ENCODE measurements at places on chromosomes 13 and 19.

- DNase-seq = no peak
These were observed 1.5 kb downstream of the ERF start for GRCh38 chr19:42253245-42254088.

- no peak for DNase-seq
These were observed 71.8 kb downstream of the CAB39L start for GRCh38 chr13:49371943-49372613.

- no peak for DNase-seq
These were observed 15.7 kb downstream of the TYK2 start for GRCh38 chr19:10364644-10365043.

DNA sequence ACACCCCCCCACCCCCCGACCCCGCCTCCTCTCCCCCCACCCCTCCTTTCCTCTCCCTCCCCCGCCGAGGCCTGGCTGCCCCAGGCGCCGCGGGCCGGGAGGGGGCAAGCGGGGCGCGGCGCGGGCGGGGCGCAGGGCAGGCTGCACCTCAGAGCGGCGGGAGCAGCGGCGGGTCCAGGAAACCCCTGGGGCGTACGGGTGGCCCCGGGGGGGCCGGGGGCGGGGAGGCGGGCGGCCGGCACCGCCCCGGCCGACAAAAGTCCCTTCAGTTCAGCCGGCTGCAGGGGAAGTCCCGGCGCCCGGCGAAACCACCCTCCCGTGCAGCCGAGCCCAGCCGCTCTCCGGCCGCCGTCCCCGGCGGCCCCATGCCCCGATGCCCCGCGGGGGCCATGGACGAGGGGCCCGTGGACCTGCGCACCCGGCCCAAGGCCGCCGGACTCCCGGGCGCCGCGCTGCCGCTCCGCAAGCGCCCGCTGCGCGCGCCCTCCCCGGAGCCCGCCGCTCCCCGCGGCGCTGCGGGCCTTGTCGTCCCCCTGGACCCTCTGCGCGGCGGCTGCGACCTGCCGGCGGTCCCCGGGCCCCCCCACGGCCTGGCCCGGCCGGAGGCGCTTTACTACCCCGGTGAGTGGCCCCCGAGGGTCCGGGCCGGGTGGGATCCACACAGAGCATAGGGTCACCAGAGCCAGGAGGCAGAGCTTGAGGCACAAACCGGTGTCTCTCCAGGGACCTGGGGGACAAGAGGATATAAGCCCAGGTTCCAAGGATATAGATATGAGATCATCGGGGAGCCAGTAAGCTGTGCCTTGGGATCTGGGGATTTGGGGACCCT is at the start of gene BCL3:
BCL3 (plus strand) TSS at position 283 of the 829 bp plus-strand sequence; CDS start at position 366, 83 bp downstream.
- no peak for DNase-seq

DNA sequence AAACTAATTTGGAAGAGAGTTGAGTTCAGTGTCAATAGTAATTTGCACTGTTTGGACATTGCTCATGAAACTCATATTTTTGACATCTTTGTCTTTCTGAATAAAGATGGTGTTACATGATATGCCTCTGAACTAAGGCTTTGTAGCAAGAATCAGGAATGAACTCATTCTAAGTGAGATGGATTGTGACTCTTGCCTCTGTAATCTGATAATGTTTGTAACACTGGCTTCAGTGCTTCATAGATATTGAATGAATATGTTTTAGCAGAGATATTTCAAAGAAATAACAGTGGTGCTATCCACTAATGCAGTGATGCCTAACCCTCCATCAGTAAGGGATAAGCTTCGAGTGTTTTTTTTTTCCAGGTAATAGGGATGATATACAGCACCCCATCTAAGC is 32.9 kb downstream of the TEX26 start:
- no peak for DNase-seq

- DNase-seq = no peak
These were observed 45.5 kb downstream of the SAE1 start for GRCh38 chr19:47176071-47176626.

DNA sequence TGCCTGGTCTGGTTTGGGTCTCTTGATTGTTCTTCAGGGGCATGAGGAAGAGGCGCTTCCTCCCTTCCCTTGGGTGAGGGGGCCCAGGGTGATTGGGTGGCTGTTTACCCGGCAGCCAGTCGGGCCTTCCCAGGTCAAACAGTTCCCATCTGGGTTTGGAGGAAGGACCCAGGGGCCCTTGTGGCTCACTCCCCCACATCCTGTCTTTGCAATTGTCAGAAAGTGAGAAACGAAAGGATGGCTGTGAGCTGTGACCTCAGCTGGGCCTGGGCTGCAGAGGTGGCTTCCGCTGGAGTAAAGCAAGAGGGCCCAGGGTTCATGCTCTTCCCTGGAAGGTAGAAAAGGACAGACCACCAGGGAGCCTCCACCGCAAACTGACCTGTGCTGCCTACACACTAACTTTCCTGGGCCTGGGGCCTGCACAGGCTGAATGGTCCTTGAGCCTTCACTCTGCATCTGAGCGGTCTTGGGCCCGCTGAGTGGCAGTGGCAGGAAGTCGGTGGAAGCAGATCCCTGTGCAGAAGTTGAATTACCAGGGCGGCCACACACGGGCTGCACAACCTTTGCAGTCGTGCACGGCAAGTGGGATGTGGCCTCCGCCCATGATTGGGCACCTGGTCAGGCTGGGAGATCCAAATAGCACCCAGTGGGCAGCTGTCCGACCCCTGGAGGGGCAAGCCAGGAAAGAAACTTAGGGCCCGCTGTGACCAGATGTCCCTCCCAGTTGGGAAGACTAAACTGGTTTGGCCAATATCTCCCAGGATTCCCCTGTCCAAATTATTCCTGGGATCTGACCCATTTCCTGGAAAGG is 5.3 kb upstream of the CD79A start:
- no peak for DNase-seq

DNA sequence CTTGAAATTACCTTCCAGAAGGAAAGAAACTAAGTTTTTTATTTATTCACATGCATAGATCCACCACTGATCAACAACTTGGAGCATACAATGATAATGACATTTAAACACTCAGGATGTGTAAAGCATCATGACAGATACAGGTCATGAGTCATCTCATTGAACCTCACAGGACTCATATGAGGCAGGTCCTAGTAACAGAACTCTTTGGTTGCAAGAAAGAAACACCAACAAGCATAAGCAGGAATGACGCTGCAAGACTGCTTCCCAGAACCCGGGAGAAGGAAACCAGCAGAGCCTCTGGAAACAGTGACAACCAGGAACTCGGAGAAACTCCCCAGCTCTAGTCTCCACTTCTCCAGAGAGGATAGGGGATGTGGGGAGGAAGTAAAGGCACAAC is 60.8 kb upstream of the IPO5 start:
- DNase-seq = no peak

GRCh38 chr19:16920816-16921529 is 32.2 kb downstream of the F2RL3 start:
- no peak for DNase-seq

DNA sequence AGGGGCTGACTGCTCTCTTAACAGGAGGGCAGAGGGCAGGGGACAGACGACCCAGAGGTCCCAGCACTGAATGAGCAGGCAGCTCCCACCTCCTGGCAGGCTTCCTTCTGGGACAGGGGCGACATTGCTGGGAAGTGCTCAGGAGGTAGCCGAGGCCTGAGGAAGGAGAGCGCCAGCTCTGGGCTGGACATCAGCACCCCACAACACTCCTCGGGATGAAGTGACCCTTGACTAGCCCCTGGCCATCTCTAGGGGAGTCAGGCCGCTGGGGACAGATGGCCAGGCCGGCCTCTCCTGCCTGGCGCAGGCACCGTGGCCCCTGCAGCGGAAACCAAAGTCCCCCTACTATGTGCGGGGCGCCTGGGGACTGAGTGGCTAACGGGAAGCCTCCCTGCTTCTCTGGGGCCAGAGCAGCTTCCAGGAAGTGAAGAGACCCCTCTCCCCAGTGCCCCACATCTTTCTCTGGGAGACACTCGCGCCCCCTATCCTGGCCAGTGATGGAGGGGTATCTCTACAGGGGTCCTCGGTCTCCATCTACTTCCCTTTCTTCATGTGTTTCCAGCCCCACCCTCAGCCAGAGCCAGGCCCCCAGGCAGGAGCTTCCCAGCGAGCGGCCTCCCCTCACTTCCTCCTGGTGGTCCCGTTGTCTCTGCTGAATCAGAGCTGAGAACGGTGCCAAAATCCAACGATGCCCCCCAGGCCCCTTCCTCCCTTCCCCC is 10.1 kb downstream of the PRR36 start:
- DNase-seq = no peak

- DNase-seq = no peak
These were observed 30.1 kb downstream of the EPS15L1 start for GRCh38 chr19:16441661-16442162.

DNA sequence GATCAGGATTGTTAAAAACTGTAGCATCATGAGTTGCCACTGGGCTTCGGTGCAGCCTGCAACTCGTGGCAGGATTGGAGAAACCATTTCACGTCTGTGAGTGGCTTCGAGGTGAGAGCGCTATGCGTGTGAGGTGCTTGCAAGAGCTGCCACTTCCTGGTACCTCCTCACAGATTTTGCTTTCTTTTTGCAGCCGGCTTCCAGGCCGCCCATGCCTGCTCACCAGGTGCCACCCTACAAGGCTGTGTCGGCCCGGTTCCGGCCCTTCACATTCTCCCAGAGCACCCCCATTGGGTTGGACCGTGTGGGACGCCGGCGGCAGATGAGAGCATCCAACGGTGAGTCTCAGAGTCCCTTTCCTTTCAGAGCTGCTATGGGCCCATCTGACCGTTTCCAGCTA is 57.9 kb upstream of the C1QTNF9 start:
- DNase-seq = no peak

DNA sequence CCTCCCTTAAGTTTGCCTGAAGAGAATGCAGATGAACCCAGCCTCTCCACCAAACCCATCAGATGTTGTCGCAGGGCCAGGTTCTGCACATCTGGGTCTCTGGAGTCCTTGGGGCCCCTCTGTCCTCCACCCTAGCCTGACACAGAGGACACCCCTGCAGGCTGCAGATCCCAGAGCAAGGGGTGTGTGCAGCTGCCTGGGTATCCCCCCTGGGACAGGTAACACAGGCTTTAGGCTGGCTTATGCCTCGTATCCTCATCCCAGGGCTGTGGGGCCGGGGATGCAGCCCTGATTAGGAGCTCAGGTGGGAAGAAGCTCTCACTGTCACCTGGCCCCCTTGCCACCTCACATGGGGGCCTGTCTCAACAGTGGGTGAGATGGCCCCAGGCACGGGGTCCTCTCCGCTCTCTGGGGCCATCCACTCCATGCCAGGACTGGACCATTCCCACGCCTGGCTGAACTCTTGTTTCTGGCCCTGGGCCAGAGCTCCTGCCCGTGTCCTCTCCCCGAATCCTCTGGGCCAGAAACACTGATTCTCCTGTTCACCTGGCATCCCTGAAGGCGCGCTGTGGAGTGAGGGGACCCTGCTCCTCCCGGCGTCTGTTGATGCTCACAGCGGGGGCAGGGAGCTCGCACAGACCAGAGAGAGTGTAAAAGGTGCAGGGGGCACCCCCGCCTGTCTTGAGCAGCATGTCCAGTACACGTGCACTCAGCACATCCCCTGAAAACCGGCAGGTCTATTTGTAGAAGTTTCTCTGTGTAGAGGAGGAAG is 38.7 kb upstream of the TPM4 start:
- no peak for DNase-seq

GRCh38 chr13:93559718-93560117 is 333.1 kb downstream of the GPC6 start:
- peak; percentile 39 for DNase-seq

DNA sequence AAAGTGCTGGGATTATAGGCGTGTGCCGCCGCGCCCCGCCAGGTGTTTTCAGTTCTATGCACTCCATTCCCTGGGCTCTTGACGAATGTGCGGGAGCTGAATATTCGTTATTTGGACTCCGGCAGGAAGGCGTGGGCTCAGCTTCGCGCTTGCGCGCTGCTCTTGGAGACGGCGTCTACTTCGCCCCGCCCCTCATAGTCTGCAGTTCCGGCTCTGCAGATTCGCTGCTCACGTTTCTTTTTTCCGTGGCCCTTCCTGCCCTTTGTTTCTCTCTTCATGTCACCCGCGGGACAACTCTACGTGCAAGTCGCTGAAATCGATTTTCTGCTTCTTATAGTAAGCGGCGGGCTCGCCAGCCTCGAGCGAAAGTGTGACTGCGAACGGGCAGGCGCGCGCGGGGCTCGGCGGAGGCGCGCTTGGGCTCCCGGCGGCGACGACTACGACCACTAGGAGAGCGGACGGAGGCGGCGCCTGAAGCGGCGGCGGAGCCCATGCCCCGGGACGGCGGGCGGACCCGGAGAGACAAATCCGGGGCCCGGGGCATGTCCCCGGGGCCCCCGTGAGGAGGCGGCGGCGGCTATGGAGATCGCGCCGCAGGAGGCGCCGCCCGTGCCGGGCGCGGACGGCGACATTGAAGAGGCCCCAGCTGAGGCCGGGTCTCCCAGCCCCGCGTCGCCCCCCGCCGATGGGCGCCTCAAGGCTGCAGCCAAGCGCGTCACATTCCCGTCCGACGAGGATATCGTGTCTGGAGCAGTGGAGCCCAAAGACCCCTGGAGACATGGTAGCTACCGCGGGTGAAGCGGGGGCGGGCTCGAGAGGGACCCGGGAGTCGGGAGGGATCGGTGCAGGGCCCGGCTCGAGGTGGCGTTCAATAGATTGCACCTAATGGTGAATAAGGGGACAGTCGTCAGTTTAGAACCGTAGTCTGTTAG is at the start of gene PPP1R37:
PPP1R37 (plus strand) TSS at position 433 of the 932 bp plus-strand sequence; CDS start at position 580, 147 bp downstream.
- peak; percentile 85 for DNase-seq

- DNase-seq = no peak
These were observed 209.6 kb downstream of the ATP8A2 start for GRCh38 chr13:25581351-25581750.

DNA sequence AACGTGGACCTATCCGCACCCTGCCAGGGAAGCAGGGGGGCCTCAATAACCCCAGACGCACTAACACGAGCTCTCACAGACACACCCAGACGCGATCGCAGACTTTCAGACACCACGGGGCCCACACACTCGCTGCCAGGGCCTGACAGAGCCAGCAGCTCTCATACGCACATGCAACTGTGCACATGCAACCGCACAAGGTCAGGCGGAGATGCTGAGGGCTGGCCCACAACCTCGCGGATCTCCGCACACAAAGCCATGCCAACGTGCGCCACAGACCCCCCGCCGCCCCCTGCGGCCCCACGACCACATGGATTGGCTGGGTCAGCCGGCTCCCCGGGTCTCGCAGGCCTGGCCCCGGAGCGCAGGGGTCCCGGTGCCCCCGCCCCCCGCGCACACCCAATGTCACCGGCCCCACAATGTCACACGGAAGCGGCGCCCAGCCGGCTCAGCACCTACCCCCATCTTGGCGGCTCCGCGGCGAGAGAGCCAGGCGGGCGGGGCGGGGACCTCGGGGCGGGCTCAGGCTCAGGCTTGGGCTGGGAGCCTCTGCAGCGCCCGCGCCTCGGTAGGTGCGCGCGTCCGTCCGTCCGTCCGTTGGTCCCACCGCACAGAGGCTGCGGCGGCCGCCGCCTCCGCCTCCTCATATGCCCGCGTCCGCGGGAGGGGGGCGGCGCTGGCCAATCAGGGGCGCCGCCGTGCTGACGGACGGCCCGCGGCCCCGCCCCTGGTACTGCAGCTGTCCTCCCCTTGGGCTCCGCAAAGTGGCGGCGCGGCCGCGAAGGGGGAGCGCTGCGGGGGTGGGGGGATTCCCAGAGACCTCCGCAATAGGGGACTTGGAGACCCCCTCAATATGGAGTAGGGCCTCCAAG is at the start of gene ATP1A3:
ATP1A3 (minus strand) TSS at position 619 of the 872 bp plus-strand sequence; CDS start at position 465, 154 bp downstream.
- no peak for DNase-seq

GRCh38 chr13:69418319-69418718 is 689.3 kb upstream of the ATXN8OS start:
- no peak for DNase-seq

GRCh38 chr19:2302319-2303210 is 5.4 kb downstream of the LINGO3 start:
- no peak for DNase-seq

Measured in brain pericyte (primary cell).